ENCODE measurements at places on chromosomes 13 and 19. TPM values are rescaled to one million over a fixed set of nuclear protein-coding genes. Genes with fewer than 3 reads are reported as not detected.

DNA sequence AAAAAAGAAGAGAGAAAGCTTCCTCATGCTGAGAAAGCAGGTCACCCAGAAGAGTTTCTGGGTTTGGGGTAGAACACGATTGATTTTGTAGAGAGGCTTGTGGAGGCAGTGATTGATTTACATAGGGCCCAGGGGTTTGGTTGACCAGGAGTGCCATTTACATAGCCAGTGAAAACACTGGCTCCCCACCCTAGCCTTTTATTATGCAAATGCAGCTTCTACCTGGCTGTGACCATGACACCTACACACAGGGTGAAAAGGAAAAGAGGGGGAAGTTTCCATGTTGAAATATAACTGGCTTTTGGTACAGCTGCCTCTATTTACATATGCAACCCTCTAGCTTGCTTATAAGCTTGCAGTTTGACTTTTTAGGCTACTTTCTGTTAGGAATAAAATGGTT lies 62.0 kb downstream of the ZNF100 start:
- DNase-seq, result no peak

DNA sequence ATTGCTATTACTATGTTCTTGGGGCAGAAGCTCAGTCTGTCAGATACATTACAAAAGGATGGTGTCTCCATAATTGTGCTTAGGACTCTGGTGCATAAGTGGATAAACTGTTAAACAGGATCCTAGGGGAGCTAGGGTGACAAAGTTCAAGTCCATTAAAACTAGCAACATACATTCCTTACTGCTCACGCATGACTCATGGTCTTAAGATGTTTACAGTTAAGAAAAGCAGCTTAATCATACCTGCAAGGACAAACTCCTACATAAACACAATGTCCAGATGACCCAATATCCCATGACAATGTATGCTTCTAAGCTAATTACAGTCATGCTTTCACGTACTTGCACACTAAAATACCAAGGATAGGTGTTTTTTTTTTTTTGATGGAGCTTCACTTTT lies 3.5 kb upstream of the ZNF701 start:
- no peak for DNase-seq

DNA sequence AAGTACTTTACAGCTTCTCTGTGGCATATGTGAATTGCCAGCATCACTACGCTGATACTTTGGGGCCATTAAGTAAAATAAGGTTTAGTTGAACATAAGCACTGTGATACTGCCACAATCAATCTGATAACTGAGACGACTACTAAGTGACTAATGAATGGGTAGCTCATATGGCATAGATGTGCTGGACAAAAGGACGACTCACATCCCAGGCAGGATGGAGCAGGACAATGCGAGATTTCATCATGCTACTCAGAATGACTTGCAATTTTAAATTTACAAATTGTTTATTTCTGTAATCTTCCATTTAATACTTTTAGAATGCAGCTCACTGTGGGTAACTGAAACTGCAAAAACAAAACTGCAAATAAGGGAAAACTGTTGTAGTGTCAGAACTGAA lies 13.6 kb downstream of the CCDC122 start:
- DNase-seq, result no peak

DNA sequence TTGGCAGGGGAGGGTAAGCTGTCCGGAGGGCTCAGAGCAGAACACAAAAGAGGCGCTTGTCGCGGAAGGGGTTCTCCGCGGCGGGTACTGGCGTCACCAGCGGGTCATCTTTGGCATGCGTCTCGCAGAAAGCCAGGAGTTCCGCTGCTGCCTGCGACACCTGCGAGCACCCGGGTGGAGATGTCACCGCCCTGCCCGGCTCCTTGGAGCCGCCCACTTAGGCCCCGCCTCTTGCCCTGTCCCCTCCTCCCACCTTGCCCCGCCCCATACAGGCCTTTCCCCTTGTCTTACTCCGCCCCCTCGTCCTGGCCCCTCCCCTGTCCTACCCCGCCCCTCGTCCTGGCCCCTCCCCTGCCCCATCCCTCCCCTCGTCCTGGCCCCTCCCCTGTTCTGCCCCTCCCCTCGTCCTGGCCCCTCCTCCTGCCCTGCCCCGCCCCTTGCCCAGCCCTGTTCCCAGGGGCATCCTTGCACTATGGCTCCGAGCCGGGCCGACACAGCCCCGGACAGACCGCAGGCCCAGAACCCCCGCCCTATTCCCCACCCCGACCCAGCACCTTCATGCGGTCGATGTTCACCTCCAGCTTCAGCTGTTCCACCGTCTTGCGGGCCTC lies 1.9 kb downstream of the GNG8 start:
- peak; percentile 72 for DNase-seq

DNA sequence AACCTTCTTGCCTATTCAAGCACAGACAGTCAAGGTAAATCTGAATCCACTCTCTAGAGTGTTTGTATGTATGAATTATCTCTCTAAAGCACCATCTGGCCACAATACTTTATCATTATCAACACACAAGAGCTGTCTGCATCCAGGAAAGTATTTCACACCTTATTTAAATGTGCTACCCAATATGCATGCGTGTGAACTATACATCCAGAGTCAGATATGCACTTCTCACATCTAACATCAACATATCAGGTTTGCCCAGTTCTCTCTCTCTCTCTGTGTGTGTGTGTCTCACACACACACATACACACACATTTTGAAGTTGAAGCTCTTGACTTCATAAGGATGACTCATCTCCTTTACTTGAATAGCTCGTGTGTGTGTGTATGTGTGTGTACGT lies 697.5 kb upstream of the PCDH20 start:
- no peak for DNase-seq

Gene ZNF134
- total RNA-seq, result 37.5 TPM

Gene DIRAS1
- 20.8 TPM for total RNA-seq

Gene NLRP4
- total RNA-seq, result not detected

Gene ZNF600
- total RNA-seq, result 0.41 TPM

Data from frontal cortex (tissue), 4 donors.